ENCODE measurements at places on chromosomes 3 and 15. TPM values are rescaled to one million over a fixed set of nuclear protein-coding genes. Genes with fewer than 3 reads are reported as not detected.
A peak's percentile ranks its signal among the peaks of the same experiment; 100 is the strongest.

- DNase-seq = no peak
Observed at GRCh38 chr3:27224197-27224596, 145.0 kb downstream of the NEK10 start.

DNA sequence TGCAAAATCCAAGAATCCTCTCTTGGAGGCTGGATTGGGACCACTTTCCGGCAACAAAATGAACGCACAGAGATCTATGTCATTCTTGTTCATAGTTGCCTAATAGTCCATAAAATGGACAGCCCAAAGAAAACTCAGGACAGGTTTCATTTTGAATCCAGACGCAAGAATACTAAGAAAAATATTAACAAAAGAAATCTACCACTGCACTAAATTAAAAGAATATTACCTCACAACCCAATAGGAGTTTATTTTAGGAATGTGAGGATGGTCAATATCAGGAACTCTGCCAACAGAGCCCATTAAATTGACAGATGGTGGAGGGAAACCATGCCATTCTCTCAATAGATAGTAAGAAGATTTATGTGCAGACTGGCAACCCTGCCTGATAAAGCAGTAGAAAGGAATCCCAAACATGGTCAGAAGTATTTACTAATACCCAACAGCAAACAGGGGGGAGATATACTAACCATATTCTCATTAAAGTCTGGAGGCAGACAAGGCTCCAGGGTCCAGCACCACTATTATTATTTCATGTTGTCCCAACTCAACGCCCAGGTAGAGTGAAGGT is 127.6 kb downstream of the SMAD6 start:
- DNase-seq = no peak

GRCh38 chr3:25723802-25724201 is 59.1 kb upstream of the TOP2B start:
- no peak for DNase-seq

- DNase-seq = no peak
Observed at GRCh38 chr15:77630956-77631744, 1.6 kb downstream of the LINGO1 start.

GRCh38 chr15:47870956-47871625 is 153.8 kb downstream of the SEMA6D start:
- no peak for DNase-seq

- no peak for DNase-seq
Observed at GRCh38 chr3:42509111-42509510, 6.7 kb downstream of the VIPR1 start.

DNA sequence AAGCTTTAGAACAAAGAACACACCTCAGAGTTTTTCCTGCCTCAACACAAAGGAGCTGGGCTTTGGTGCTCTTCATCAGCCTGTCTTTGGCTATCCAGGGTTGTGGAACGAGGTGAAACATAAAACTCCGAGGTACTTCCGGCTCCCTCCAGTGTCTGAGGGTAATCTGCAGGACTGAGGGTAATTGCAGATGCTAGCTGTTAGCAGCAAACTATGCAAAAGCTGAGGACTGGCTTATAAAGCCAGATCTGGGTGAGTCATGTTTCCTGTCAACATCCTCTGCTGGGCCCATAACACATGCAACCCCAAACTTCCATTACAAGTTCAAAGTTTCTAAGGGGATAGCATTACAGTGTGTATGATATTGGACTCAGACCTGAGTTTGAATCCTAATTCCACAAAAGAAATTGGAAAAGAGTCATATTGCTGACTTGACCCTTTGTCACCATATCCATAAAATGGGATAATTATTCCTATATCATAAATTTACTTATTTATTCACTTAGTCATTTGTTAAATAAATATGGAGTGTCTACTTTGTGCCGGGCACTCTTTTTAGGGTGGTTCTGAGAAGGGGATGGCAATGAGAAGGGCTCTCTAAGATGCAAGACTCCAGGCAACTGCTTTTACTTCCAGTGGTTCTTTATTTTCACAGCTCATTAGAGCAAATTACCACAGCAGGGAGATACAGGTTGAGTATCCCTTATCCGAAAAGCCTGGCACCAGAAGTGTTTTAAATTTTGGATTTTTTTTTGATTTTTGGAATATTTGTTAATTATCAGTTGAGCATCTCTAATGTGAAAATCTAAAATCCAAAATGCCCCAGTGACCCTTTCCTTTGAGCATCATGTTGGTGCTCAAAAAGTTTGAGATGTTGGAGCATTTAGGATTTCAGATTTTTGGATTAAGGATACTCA is 9.5 kb upstream of the TRIM69 start:
- peak; percentile 67 for DNase-seq

DNA sequence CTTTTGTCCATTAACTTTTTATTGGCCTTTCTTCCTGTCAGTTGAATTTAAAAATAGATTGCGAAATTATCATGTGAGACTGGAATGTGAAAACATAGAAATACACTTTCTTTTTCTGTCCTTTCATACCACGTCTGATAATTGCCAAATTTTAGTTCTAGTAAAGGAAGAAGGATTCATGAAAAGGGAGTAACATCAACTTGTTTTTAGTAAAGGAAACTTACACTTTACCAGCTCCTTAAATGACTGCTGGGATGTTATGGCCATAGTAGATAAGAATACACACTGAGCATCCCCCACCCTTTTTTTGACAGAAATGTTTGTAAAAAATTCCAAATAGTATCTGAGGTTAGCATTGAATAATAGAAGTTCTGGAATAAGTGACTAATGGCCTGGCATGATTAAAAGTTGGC is 137.9 kb downstream of the NEO1 start:
- DNase-seq = no peak

- no peak for DNase-seq
Observed at GRCh38 chr3:39132096-39133092, 21.0 kb downstream of the CSRNP1 start.

GRCh38 chr3:111134302-111134701 is 62.7 kb downstream of the NECTIN3 start:
- no peak for DNase-seq

- no peak for DNase-seq
Observed at GRCh38 chr3:87413814-87414213, 137.4 kb upstream of the POU1F1 start.

GRCh38 chr3:52345521-52346109 is 29.5 kb downstream of the DNAH1 start:
- DNase-seq = no peak

DNA sequence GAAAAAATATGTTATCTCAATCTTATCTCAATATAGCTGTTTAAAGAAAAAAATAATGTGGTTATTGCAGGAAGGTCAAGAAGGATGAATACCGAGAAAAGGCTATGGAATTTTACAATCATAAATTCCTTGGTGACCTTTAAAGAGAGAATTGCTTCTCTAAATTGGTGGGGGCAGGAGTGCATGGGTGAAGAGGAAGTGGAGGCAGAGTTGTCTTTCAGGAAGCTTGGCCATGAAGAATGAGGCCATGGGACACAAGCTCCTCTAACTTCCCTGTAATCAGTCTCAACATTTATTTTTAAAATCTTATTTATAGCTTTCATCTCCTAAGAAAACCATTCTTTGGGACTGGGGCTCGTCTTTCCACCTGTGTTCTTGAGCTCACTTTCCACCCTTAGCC is 22.4 kb upstream of the ALDH1A2 start:
- no peak for DNase-seq

- DNase-seq = no peak
Observed at GRCh38 chr3:188822411-188822810, 349.4 kb upstream of the TPRG1 start.

- no peak for DNase-seq
Observed at GRCh38 chr15:66508293-66508883, 3.3 kb downstream of the ZWILCH start.

The HCLS1 gene
- 99.3 TPM for total RNA-seq

The ARPP19 gene
- 82.7 TPM for total RNA-seq

The SLC22A14 gene
- total RNA-seq = 0.14 TPM

The TMEM108 gene
- total RNA-seq = 26.8 TPM

All from adrenal gland (tissue), 19 donors.